ENCODE measurements at places on chromosomes 16 and 17. TPM values are rescaled to one million over a fixed set of nuclear protein-coding genes. Genes with fewer than 3 reads are reported as not detected.

Gene SLC35G6
- total RNA-seq: not detected

DNA sequence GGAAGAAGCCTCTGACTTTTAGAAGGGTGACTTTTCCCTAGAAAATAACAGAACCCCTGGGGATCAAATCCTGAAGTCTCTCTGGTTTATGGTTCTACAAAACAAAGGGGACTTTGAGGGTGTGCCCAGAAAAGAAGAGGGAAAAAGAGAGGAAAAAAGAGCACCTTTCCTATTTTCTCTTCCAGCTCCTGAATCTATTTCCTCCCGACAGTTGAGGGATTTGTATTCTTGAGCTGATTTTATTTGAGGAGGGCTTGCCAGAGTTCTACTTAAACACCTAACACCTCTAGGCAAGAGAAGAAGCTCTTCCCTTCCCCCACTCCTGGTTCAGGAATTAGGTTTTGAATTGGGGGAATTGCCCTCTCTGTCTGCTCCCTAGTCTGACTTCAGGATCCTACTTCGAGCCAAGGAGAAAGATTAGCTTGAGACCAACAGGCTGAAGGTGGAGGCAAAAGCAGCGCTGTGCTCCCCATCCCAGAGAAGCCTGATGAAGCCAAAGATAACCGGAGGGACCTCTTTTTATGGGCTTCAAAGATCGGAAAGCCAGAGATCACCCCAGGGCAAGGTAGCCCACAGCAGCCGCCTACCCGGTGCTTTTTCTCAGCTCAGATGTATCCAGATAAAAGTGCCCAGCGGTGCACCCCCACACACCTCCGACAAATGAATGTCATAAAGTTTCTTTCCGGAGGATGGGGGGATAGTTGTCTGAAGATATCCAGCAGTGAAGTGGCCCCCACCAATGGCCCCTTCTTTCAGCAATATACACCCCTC lies 796 bp downstream of the HOXB3 start:
- DNase-seq: no peak

DNA sequence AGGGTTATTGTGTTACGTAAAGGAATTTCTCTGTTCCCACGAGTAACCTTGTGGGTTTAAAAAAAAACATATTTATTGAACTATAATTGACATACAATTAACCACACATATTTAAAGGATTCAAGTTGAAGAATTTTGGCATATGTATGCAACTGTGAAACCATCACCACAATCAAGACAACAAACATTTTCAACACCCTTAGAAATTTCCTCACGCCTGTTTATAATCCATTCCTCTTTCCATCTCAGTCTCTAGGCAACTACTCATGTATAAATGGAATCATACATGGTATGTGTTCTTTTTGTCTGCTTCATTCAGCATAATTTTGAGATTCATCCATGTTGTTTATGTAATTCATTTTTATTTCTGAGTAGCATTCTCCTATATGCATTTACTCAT lies 104.0 kb downstream of the MRTFB start:
- DNase-seq: no peak

- no peak for DNase-seq
These were observed 9.2 kb downstream of the CTU2 start for GRCh38 chr16:88715312-88716190.

- DNase-seq: no peak
These were observed 25.5 kb upstream of the BCO1 start for GRCh38 chr16:81212830-81213465.

Data from liver (tissue), 10 donors.